ENCODE measurements at places on chromosomes 2 and 18. TPM values are rescaled to one million over a fixed set of nuclear protein-coding genes. Genes with fewer than 3 reads are reported as not detected.

GPR39 gene
- not detected for total RNA-seq

RESP18 gene
- total RNA-seq, result not detected

TNFRSF11A gene
- total RNA-seq, result 0.49 TPM

- no peak for DNase-seq
- H3K36me3 ChIP-seq, result peaks cover 16% of the 10 kb centered on the region
- H3K4me1 ChIP-seq, result peaks cover under 1% of the 10 kb centered on the region
- H3K4me3 ChIP-seq, result no peak overlapping the region
Observed at GRCh38 chr2:199940373-199940772, 14.9 kb downstream of the TYW5 start.

DNA sequence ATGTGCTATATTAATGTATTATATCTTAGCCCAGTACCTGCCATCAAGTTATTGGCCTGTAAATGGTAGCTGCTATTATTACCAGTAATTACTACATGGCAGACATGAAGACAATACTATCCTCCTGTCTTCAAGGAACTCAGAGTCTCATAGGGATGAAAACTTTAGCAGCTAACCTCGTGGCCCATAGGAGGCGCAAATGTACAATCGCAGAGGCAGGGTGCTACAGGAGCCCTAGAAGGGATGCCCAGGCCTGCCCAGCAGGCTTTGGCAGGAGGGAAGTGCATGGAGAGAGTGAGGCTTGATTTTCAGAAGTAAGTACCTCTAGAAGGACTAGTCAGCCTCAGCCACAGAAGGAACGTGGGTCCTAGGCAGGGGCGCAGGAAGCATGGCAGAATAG lies 44.7 kb upstream of the KIDINS220 start:
- no peaks in the 10 kb centered on the region for H3K4me1 ChIP-seq
- no peak overlapping the region for H3K27ac ChIP-seq
- no peak overlapping the region for H3K4me3 ChIP-seq
- peaks cover 28% of the 10 kb centered on the region for H3K36me3 ChIP-seq

DNA sequence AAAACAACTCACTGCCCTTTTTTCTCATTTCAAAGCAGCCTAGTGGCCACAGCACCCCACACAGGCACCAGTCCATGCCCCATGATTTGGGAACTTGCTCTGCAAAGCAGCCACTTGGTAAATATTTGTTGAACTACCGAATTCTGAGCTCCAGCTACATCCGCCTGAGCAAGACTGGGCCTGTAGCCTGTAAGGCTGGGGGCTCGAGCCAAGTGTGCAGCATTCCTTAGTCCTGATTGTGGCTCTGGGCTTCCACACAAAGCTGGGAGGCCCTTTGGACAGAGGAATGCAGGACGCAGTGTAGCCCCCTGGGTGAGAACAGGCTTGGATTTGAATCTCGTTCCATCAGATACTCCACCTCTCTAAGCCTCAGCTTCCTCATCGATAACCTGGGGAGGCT lies 88.4 kb downstream of the ACTR2 start:
- DNase-seq, result no peak
- H3K4me3 ChIP-seq, result no peak overlapping the region
- H3K27ac ChIP-seq, result peak overlapping the region; percentile 66
- H3K27me3 ChIP-seq, result no peaks in the 10 kb centered on the region

GRCh38 chr2:184815824-184816223 lies 217.5 kb downstream of the ZNF804A start:
- H3K36me3 ChIP-seq, result no peaks in the 10 kb centered on the region
- H3K27me3 ChIP-seq, result no peaks in the 10 kb centered on the region
- no peak for DNase-seq
- H3K4me3 ChIP-seq, result no peak overlapping the region

GRCh38 chr2:38146275-38146906 lies 70.4 kb upstream of the CYP1B1 start:
- no peak for DNase-seq
- peak overlapping the region; percentile 55 for H3K4me3 ChIP-seq
- no peaks in the 10 kb centered on the region for H3K4me1 ChIP-seq
- H3K27ac ChIP-seq, result peak overlapping the region; percentile 99
- H3K36me3 ChIP-seq, result no peaks in the 10 kb centered on the region
- no peaks in the 10 kb centered on the region for H3K27me3 ChIP-seq

GRCh38 chr2:20242727-20243377 lies 17.9 kb upstream of the SDC1 start:
- DNase-seq, result no peak
- H3K36me3 ChIP-seq, result peaks cover 3% of the 10 kb centered on the region
- H3K4me3 ChIP-seq, result no peak overlapping the region
- H3K4me1 ChIP-seq, result no peaks in the 10 kb centered on the region

DNA sequence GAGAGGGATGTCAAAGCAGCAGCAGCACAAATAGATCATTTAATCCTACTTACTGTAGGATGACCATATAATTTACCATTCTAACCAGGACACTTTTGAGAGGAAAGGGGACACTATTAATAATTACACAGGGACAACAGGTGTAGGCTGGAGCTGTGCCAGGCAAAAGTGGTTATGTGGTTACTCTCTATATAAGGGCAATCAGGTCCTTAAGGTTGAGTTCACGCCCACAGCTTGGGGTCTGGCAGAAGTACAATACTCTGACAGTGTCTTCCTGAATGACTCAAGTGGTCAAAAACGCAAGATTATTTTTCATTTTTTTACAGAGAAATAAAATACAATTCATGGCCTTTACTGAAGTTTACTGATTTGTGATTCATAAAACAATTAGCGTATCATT lies 2.8 kb downstream of the PREPL start:
- H3K27me3 ChIP-seq, result no peaks in the 10 kb centered on the region
- H3K27ac ChIP-seq, result peak overlapping the region; percentile 12
- H3K4me1 ChIP-seq, result peaks cover 37% of the 10 kb centered on the region
- no peak for DNase-seq

DNA sequence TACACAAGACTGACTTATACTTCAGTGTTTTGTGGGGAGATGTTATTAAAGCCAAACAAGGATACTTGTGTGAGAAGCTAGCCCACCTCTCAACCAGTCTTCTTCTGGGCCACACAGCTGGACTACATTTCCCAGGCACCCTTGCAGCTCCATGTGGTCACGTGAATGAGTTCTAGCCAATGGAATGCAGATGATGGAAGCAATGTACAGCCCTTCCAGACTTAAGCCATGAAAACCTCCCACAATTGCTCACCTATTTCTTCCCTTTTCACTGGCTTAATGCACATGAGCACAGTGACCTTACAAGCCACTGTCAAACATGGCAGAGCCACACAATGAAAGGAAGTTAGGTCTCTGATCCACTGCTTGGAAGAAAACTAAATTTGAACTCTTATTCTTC lies 20.4 kb upstream of the FEZ2 start:
- DNase-seq, result no peak
- no peak overlapping the region for H3K4me3 ChIP-seq
- no peaks in the 10 kb centered on the region for H3K27me3 ChIP-seq
- H3K4me1 ChIP-seq, result peaks cover 16% of the 10 kb centered on the region

- H3K4me3 ChIP-seq, result peak overlapping the region; percentile 84
- no peak for DNase-seq
- peaks cover 19% of the 10 kb centered on the region for H3K36me3 ChIP-seq
- H3K27ac ChIP-seq, result peak overlapping the region; percentile 99
- H3K27me3 ChIP-seq, result no peaks in the 10 kb centered on the region
Observed at GRCh38 chr2:219218217-219218731, 484 bp downstream of the ABCB6 start.
